ENCODE measurements at places on chromosomes 12 and 14. TPM values are rescaled to one million over a fixed set of nuclear protein-coding genes. Genes with fewer than 3 reads are reported as not detected.

SLC38A4 gene
- total RNA-seq = 8.8 TPM

EPYC gene
- total RNA-seq = not detected

ART4 gene
- 2.7 TPM for total RNA-seq

PDZRN4 gene
- total RNA-seq = 3.4 TPM

GPR162 gene
- 13.5 TPM for total RNA-seq

SLC17A8 gene
- total RNA-seq = 0.23 TPM

CLEC2A gene
- total RNA-seq = not detected

FGF6 gene
- 1.3 TPM for total RNA-seq

ZNF705A gene
- not detected for total RNA-seq

LMBR1L gene
- 69.4 TPM for total RNA-seq

ZDHHC22 gene
- 0.18 TPM for total RNA-seq

PKP2 gene
- 19.1 TPM for total RNA-seq

MYBPC1 gene
- 337 TPM for total RNA-seq

IAPP gene
- not detected for total RNA-seq

TSPAN19 gene
- 0.41 TPM for total RNA-seq

CMA1 gene
- total RNA-seq = not detected

ABCC9 gene
- 49.5 TPM for total RNA-seq

TBX3 gene
- 87.9 TPM for total RNA-seq
